ENCODE measurements at places on chromosomes 2 and 18. TPM values are rescaled to one million over a fixed set of nuclear protein-coding genes. Genes with fewer than 3 reads are reported as not detected.

DNA sequence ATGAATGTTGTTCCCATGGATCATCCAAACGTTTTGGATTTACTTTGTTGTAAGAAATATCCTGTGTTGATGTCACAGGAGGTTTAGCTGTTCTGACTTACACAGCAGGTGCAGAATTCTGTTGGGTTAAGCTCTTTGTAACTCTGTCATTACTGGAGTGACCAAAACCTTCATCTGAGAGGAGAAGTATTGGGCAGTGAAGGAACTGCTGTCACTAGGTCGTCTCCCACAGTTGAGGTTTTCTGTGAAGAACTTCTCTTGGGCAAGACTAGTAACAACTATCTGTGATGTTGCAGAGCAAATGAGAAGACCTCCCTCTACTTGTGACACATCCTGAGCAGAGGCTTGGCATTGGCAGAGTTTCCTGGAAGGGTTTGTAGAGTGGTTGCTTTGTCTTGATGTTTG lies 2.9 kb downstream of the SPTBN1 start:
- DNase-seq = no peak

- no peak for DNase-seq
These were observed 62.4 kb downstream of the TXNL1 start for GRCh38 chr18:56575819-56576663.

GRCh38 chr18:4016391-4017049 lies 438.6 kb downstream of the DLGAP1 start:
- no peak for DNase-seq

DNA sequence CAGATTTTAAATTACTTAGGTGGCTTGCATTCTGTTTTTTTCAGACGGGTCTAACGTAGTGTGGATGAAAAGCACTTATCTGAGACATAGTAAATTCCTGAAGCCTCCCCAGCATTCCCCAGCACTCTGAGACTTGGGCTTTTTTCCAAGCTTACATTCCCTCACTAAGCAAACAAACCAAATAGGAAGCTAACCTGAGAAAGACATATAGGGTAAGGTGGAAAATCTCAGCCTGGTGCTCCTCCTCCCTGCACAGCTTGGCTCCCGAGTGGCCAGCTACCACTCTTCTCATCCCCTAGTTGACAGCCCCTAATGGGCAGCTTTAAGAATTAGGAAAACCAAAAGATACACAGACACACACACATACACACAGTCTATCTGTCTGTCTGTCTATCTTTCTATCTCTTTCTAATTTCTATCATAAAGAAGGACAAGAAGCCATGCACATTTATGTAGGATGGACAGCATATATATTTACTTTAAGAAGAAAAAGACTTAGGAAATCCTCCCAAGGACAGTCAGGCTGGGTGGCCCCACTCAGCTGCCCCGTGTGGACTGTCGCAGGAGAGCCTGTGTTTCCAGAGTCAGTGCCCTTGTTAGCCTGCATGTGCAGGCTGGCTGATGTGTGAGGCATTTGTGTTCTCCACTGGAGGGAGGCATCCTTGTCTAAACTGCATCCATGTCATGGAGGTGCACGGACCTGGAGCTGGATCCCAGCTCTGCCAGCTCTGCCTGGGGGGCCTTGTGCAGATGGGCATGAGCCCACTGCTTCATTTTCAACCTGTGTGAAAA lies 8.2 kb downstream of the CNNM3 start:
- no peak for DNase-seq

DNA sequence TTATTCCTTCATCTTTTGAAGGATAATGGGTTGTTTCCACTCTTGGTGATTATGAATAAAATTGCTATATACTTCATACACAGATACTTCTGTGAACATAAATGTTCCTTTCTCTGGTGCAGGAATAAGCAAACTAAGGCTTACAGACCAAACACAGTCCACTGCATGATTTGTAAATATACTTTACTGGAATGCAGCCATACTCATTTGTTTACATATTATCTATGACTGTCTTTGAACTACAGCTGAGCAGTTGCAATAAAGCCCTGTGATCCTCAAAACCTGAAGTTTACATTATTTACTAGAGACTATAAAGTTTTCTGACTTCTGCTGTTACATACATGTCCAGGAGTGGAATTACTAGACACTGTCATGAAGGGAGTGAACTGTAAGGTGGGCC lies 381.0 kb upstream of the CNTNAP5 start:
- DNase-seq = no peak

- peak; percentile 61 for DNase-seq
These were observed 278.6 kb downstream of the DSC3 start for GRCh38 chr18:30763902-30764350.

- DNase-seq = no peak
These were observed 62.3 kb upstream of the CTIF start for GRCh38 chr18:48476550-48476917.

- no peak for DNase-seq
These were observed 25.0 kb upstream of the TMBIM1 start for GRCh38 chr2:218317303-218317630.

DNA sequence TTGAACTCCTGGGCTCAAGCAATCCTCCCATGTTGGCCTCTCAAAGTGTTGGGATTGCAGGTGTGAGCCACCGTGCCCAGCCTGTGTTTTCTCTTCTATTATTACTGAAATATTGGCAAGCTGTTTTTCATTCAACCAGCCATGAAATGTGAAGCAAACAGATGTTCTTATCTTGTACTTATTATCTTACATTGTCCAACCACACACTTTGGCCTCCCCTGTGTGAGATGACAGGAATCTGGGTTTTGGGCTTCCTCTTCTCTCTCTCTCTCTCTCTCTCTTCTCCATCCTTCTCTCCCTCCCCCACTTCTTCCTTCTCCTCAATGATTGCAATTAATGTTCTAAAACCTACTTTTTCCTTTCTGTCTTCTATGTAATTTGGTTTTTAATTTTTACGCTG lies 33.1 kb downstream of the RAMP1 start:
- no peak for DNase-seq

DNA sequence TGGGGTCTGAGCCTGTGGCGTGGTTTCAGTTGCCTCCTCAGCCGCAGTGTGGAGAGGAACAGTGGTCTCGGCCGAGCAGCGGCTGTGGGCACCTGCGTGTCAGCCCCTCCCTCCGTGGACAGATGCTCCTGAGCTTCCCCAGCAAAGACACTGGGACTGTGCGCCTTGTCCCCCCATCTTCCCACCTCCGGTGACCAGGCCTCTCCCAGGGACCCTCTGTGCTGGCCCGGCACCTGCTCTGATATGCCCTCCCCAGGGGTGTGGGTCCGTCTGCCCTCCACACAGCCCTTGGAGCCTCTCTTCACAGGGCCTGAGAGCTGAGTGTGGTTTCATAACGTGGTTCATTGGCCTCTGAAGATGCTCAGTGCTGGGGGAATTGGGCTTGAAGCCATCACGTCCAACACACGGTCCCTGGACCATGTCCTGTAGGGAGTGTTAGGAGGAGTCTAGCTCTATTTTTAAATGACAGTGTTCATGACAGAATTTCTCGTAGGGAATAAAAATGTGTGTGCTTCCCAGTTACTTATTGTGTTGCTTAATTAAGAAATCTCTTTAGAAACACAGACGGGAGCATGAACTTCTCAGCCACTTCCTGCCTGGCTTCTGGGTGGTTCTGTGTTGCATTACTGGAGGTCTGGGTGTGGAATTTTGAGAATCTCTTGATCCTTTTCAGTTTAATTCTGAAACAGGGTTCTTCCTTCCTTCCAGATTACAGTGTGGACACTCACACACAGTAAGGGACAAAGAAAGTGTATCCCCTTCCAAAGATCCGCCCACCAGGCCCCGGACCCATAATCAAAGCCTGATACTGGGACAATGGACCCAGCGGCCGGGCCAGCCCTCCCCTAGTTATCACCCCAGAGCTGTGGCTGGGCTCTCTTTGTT lies 110.7 kb downstream of the NFATC1 start:
- DNase-seq = no peak

GRCh38 chr2:152598975-152599759 lies 118.1 kb downstream of the PRPF40A start:
- DNase-seq = no peak

GRCh38 chr2:200624658-200625057 lies 38.8 kb downstream of the AOX1 start:
- DNase-seq = no peak

DNA sequence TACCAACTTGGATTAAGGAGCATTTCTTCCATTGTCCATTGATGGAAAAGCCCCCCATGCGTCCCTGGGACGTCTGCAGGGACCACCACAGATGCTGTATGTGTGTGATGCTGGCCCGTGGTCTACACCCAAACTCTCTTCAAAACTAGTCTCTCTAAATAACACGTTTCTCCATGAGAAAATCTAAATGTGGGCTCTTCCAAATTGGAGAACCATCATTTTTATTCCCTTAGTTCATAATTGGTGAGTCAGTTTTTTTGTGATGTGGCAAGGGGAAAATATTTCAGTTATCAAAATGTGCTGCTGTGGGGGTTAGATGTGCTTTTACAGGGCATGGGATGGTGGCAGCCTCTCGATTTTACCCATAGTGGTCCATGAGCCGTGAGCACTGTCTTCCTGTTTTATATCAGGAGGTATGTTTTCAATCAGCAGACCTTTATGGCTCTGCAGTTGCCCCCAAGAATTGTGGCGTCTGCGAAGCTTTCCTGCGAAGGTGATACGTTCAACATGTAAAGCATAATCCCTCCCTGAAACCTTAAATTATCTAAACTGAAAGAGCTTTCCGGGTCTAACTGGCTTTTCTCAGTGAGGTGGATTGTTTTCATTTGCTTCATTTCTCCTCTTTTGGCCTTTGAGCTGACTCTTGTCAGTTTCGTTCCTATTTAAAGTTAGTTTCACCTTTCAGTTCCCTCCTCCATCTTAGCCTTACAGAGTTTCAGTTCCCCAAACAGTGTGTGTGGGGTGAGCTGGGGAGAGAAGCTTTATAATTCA lies 78.4 kb downstream of the SETBP1 start:
- no peak for DNase-seq

GRCh38 chr2:191923652-191923997 lies 76.7 kb upstream of the CAVIN2 start:
- DNase-seq = no peak

DNA sequence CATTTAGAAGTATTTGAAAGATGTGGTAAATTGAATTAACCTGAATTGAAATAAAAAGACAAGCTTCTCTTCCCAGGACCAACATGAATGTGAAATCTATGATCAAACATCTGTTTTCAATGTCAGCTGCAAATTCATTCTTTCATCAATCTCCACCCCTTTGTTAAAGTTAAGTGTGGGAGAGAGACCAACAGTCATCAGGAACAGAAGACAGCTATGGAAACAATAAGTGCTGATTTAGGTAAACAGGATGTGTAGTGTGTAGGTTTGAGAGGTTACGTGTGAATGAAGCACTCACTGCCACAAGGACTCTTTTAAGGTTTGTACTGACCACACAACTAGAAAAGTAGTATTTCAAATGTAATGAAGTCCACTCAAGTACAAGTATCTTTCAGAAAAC lies 1659.8 kb upstream of the CELF4 start:
- DNase-seq = no peak

DNA sequence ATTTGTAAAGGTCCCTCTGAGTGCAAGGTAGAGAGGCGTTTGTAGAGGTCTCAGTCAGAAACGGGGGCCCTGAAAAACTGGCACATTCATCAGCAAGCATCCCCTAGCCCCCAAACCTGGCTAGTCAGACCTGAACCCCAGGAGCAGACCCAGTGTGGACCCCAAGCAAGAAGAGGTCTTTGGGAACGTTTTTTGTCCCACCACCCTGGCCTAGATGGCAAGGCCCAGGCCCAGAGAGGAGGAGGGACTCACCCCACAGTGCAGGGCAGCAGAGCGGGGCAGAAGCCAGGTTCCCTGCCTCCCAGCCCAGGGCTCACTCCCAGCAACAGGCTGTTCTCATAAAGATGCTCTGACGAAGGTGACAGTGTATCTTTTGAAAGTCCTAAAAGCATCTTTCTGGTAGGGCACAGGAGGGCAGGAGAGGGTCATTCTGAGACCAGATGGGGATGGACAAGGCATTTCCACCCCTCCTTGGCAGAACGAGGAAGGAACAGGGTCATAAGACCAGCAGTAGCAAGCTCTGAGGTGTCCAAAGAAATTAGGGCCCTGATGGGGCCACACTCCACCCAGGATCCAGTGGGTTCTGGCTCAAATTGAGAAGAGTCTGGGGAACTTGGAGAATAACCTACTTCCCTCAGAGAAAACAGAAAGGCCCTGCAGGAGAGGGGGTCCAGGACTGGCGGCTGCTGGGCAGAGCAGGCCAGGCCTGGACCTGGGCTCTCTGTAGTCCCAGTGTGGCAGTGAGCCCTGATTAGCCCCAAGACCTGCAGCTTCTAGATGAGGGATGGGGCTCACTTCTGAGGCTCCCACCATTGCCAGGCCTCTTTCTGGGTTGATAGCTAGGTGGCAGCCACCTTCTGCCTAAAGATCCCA lies 18.2 kb downstream of the ADRA2B start:
- DNase-seq = no peak

Gene CDH19
- not detected for total RNA-seq

Gene C2orf72
- 1.1 TPM for total RNA-seq

Gene AQP12A
- total RNA-seq = not detected

Gene MAPK4
- 3.2 TPM for total RNA-seq

Gene RNF152
- 2.2 TPM for total RNA-seq

Gene CYTIP
- total RNA-seq = 0.23 TPM

Gene OXER1
- 1.3 TPM for total RNA-seq

Gene VAMP5
- 4.7 TPM for total RNA-seq

Gene RTP5
- not detected for total RNA-seq

Gene COL4A4
- total RNA-seq = 0.67 TPM

Gene MAP3K19
- total RNA-seq = not detected

Gene TMEM18
- 22.3 TPM for total RNA-seq

Gene RAB6C
- total RNA-seq = not detected
